ENCODE measurements at places on chromosomes 2 and 18.
A peak's percentile ranks its signal among the peaks of the same experiment; 100 is the strongest.

DNA sequence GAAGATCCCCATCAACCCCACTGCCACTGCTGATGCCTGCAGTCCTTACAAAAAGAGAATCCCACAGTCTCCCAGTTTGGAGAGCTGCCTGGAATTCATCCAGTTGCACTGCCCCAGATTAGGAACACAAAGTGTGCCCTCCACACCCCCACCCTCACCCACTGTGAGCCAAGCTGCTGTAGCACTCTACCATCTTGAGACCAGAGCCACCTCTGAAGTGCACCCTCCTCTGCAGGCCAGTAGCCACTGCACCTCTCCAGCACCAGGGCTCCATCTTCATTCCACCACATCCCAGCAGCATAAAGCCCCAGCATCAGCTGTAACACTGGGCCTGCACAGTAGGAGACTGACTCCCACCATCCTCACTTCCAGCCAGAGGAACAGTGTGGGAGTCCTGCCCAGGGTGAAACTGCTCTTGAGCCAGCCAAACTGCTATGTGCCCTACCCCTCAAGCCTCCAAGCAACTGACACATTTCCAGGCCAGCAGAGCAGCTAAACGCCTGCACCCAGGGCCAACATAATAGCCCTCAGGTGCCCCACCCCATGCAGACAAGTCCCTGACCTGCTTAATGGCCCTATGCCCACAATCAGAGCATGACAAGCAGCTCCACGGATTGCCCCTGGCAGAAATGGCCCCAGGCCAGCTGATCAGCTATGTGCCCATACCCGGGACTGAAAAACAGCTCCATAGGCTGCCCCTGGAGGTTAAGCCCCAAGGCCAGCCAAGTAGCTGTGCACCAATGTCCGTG lies 206.0 kb downstream of the ATAD2B start:
- no peak for DNase-seq

GRCh38 chr18:71625556-71626090 lies 918.5 kb downstream of the CBLN2 start:
- DNase-seq: no peak

DNA sequence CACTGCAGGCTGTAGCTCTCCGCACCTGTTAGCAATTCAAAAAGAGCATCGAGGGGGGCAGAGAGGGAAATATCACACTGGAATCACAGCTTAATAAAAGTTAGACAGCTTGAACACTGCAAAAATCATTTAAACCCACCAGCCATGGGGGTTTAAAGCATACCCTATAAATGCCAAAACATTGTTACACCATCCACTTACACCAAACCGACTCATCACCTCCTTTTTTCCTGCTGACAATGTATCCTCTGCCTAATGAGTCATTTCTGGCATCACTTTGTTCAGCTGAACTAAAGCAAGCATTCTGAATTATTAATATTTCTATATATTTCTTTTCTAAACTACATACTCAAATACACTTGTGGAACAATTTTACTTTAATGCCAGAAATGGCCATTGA lies 21.6 kb downstream of the MC4R start:
- DNase-seq: no peak

DNA sequence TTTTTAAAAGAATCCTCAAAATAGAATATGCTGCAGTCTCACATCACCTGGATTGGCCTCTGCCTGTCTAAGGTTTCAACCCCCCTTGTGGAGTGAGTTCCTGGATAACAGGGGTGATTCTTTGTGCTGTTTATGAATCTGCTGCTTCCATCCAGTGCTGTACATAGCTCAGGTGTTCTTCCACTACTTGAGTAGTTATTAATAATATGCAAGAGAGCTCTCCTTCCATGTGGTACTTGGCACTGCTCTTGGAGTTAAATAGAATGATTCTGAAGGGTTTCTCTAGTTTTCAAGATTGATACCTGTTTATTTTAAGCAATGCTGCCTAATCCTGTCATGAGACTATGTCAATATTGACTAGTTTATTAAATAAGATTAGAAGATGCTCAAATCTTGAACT lies 273.6 kb downstream of the RDH14 start:
- no peak for DNase-seq

DNA sequence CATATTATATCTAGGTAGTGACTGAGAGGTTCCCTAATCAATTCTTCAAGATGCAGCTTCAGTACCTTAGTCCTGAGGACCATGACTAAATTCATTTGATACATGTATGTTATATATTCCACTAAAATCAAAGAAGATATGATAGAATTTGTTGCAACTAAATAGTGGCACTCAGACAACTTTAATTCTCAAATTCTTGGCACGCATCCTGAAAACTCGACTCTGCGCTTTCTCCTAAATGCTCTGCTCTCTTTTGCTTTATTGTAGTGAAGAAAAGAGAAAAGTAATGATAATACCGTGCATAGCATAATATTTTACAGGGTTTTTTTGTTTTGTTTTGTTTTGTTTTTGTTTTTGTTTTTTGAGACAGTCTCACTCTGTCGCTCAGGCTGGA lies 475.3 kb downstream of the ARHGAP15 start:
- no peak for DNase-seq

DNA sequence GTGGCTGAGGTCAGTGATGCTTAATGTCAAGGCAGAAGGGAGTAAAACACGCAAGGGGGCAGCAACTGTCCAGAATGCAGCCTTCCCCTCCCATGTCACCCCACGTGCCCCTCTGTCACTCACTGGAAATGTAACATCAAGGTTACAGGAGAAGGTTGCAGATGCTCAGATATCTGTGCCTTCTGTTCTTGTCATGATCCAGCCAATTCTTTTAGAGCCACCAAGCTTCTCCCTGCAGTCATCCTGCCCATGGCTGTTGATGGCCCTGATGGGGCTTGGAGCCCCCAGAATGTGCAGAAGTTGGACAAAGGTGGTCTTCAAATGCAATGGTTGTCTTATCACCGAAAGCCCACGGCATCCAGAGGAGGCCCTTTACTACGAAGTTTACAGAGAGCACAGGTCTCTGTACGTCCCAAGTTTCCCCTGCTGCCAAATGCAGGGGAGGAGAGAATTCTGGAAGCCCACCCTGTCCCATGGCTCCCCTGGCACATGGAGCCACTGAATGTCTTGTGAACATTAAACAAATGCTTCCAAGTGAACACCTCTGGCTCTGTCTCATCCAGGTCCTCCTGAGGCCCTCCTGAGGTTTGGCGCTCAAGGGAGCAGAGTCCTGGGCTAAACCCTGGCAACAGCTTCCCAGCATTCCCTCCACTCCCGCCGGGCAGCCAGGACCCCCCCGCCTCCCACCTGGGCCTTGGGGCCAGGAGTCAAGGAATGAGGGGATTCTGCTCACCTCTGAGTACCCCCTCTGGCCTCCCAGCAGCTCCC lies 4.5 kb upstream of the GPR55 start:
- DNase-seq: no peak

GRCh38 chr2:97645695-97646629 lies at the start of gene COX5B:
Gene COX5B, plus strand, starts transcription at chr2:97646062. Its CDS starts 25 bp downstream, at chr2:97646087.
- DNase-seq: peak; percentile 99

GRCh38 chr2:58609326-58609725 lies 368.2 kb upstream of the FANCL start:
- DNase-seq: no peak

DNA sequence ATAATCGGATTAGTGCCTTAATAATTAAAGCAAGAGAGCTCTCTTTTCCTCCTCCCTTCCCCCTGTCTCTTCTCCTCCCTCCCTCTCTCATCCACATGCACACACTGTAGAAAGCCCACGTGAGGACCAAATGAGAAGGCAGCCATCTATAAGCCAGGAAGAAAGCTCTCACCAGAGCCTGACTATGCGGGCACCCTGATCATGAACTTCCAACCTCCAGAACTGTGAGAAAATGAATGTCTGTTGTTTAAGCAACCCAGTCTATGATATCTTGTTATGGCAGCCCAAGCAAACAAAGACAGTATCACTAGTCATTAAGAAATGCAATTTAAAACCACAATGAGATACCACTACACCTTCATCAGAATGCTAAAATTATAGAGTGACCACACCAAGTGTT lies 220.3 kb downstream of the EN1 start:
- no peak for DNase-seq

- DNase-seq: no peak
These were observed 445.8 kb upstream of the NXPH2 start for GRCh38 chr2:139225961-139226360.

GRCh38 chr2:1686784-1687105 lies 57.6 kb downstream of the PXDN start:
- DNase-seq: no peak

- no peak for DNase-seq
These were observed 277.8 kb upstream of the CYRIA start for GRCh38 chr2:16943279-16943958.

DNA sequence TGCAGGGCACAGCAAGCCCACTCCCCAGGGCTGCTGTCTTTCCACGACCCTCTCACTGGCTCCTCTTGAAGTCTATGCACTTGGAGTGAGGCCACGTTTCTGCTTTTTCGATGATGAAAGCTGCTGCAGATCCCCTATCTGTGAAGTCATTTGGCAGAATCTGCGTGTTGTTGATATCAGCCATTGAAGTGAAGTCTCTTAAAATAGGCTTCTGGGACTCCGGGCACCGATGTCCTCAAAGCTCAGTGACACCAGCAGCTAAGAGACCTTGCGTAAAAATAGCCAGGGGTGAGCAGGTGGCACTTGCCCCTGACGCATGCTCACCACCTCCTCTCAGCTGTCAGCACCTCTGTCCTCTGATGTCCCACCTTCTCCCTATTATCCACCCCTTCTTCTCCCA lies 89.4 kb upstream of the FHL2 start:
- no peak for DNase-seq

GRCh38 chr18:38198956-38199355 lies 633.4 kb upstream of the CELF4 start:
- no peak for DNase-seq

GRCh38 chr2:235533616-235534385 lies 40.0 kb downstream of the AGAP1 start:
- no peak for DNase-seq

GRCh38 chr18:56645415-56646016 lies 5.6 kb upstream of the WDR7 start:
- no peak for DNase-seq

DNA sequence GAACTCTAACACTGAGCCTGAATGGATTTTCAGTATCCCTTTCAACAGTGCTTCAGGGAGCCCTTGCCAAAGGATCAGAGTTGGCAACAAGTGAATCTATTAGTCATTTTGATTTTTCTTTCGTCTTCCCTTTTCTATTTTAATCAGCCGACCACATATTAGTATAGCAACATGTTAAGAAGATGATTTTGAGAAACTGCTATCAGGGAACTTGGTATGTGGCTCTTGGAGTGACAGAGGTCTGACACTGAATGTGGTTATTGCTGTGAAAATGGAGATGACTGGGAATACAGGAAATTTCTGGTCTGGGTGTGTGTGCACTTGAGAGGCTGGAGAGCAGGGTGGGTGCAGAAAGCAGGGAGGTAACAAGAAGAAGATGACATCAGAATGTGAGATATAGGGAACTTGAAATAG lies 28.7 kb upstream of the IL1RL1 start:
- no peak for DNase-seq

- DNase-seq: no peak
These were observed 5.1 kb downstream of the SPATA3 start for GRCh38 chr2:231001036-231001435.

DNA sequence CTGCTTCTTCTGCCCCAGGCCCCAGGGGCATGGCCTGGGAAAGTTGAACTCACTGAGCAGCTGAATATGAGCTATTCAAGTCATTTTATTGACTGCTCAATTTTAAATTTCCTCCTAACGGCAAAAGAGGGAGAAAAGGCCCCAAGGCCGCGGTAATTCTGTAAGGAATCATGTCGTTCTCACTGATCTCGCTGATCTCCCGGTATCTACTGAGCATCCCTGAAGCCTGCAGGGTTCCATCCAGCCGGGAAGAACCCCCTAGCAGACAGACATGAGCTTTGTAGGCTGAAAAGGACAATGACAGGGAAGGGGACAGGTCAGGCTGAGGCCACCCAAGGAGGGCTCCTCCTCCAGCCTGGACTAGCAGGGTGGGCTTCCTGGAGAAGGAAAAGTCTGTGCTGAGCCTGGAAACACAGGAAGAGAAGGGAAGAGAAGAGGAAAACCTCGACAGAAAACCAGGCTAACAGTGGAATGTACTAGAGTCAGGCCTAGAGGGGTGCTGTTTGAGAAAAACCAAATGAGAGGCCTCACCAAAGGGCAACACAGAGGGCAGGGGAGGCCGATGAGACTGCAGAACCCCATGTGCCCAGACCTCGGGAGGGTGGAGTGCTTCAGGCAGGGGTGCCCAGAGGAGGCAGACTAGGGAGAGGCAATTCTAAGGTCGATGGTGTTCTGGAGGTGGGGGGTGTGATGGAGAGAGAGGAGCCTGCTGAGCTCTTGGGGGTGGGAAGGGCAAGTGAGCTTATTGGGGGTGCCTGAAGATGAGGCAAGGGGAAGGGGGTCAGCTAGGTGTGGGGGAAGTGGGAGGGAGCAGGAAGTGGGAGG lies 2.9 kb upstream of the NPPC start:
- DNase-seq: no peak

DNA sequence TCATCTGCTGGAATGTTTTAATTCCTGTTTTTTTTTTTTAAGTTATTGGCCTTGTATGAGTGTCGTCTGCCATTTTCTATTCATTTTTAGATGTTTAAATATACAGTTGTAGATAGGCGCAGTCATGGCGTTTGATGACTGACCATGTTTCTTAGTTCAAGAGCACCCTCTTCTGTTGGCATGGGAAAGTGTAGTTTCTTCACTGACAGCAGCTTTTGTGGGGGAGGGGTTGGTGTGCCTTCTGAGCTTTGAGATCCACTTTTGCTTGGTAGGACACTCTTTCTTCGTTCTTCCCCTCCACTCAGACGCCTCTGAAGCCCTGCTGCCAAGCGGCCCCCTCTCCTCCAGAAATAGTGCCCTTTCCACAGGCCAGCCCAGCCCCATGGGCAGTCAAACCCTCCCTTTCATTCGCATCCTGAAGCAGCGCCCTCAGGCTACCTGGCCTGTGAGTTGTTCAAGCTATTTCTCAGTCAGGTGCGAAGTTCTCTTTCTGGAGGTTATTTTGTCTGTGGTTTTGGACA lies 492.0 kb downstream of the TNS1 start:
- peak; percentile 17 for DNase-seq

DNA sequence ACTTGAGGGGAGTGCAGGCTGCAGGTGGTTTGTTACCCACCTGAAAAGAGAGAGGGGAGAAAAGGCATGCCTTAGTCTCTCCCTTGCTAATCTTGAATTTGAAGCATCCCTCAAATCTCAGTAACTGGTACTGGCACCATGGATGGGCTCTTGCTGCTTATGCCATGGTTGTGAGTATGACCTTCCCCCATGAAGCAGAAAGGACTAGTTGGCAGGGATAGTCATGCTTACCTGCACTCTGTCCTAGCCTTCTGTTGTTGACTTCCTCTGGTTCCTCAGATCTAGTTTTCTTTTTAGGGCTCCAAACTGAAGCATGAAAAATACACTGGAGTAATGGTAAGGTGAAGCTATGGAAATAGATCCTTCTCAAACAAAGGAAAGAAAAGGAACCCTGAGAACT lies 191.2 kb downstream of the SPAG16 start:
- no peak for DNase-seq

- DNase-seq: no peak
These were observed 2.1 kb downstream of the LIPT1 start for GRCh38 chr2:99156891-99157290.

- DNase-seq: no peak
These were observed 87.3 kb downstream of the COLEC12 start for GRCh38 chr18:413233-413632.

Data from activated CD4-positive, alpha-beta T cell treated with anti-CD3 and anti-CD28 coated beads, Interleukin-2, amount 50 U/mL, for 48 hours (primary cell).